ENCODE measurements at places on chromosomes 5 and 9.

- no peak for DNase-seq
These were observed 59.8 kb upstream of the RNU6ATAC start for GRCh38 chr9:134224127-134224526.

DNA sequence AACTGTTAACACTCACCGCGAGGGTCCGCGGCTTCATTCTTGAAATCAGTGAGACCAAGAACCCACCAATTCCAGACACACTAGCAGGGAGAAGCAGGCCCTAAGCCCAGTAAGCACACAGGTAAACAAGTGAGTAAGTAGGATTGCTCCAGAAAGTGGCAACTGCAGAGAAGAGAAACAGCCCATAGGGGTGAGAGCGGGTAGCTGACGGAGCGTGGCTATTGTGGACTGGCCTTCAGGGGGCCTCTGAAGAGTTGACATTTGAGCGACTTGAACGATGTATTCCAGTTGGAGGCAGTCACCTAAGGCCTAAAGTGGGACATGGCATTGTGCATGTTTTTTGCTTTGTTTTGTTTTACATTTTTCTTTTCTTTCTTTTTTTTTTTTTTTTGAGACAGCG lies 74.2 kb downstream of the TSPAN17 start:
- no peak for DNase-seq

- DNase-seq, result peak; percentile 65
These were observed 101.0 kb downstream of the TMEM232 start for GRCh38 chr5:110625376-110625999.

- DNase-seq, result no peak
These were observed 125.3 kb upstream of the DAPK1 start for GRCh38 chr9:87372356-87372851.

GRCh38 chr5:19531374-19531952 lies 456.5 kb downstream of the CDH18 start:
- DNase-seq, result no peak

GRCh38 chr9:86665416-86665815 lies 281.9 kb downstream of the GAS1 start:
- no peak for DNase-seq

DNA sequence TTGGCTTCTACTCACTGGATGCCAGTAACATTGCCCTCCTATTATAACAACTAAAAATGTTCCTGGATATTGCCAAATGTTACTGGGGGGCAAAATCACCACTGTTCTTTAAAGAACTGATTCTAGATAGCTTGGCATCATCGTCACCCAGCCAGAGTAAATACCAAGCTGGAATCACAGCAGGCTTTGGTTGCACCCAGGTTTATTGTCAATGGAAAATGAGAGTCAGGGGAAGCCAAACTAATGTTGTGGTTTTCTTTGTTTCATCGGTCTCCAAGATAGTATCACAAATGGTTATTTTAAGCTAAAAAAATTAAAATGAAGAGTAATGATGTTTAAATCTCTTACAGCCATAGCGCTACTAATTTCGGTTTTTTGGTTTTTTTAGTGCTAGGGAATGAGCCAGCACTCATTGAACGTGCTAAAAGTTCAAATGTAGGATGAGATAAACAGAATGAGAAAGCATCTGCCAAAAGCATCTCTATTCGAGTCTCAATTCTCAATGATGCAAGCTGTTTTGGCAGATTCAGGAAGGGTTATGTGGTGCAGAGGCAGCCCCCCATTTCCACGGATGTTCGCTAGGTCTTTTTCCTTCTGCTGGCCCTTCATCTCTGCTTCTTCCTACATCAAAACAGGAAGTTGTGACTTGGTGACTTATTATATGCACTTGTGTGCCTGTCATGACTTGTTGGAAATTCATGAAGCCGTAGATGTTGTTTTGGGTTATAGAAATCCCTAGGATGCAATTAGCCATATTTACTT lies 558.0 kb downstream of the EBF1 start:
- no peak for DNase-seq

GRCh38 chr5:79456890-79457583 lies 56.9 kb downstream of the HOMER1 start:
- DNase-seq, result no peak

GRCh38 chr5:178386336-178386931 lies 153.8 kb upstream of the PHYKPL start:
- no peak for DNase-seq

DNA sequence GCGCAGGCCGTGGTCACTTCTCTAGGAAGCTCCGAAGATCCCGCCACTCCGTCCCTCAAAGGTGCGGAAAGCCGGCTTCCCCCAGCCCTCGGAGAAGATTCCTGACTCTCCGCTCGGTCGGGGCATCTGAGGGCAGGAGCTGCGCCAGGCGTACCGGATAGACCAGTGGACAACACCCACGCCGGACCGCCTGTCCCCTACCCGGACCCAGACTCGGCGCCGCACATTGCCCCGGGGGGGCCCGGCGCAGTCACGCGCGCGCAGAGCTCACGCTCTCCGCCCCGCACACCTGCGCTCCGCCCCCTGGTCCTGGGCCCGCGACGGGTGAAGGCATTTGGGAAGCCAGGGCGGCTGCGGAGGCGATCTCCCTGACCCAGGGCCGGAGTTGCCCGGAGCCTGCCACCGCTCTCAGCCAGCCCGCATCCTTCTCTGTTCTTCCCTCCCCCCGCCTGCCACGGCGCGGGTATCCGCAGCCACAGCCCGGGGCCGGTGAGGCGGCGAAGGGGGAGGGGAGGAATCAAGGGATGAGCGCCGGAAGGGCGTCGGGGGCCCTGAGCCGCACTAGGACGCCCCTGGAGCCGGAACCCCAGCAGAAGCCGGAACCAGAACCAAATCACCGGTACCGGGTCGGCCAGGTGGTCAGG lies 448 bp downstream of the RELL2 start:
- DNase-seq, result peak; percentile 12

- DNase-seq, result no peak
These were observed 295.5 kb downstream of the PRR16 start for GRCh38 chr5:120759587-120759986.

DNA sequence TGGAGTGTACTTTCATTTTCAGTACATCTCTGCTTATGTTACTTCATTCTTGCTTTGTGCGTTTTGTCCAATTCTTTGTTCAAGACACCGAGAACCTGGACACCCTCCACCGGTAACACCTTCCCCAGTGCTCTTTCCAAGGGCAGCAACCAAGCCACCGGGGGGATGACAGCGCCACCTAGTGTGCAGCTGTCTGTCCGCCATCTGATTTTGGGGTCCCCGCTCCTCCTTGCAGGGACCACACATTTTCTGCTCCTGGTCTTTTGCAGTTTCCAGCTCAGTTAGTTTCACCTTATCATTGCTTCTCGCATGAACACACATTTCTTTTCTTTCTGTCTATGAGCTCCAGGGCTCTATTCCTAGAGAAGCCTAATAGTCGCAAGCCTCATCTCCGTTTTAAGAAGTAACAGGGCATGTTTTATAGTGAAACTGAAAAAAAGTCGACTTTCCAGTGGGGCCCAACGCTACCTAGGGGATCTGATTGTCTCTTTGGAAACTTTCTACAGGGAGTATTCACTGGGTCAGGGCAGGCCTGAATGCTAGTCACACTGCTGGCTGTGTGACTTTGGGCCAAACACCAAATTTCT lies 152.1 kb downstream of the FSTL4 start:
- peak; percentile 19 for DNase-seq

GRCh38 chr5:174482607-174483024 lies 241.8 kb upstream of the MSX2 start:
- DNase-seq, result no peak

GRCh38 chr5:91381774-91382359 lies 1.2 kb downstream of the ARRDC3 start:
- DNase-seq, result peak; percentile 77

DNA sequence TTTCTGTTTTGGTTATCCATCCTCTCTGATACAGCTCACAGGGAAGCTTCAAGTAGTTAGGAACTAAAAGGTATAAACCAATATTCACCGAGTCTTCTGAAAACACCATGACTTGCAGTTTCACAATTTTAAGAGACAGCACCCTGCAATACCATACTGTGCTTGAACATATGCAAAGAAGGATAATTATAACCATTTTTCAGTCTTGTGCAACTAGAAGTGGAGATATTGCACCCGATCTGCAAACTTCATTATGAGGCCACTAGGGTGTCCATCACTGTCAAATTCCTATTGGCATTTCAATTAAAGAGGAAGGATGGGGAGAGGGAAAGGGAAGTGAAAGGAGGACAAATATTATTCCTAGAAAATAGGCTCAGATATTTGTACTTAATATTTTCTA lies 32.4 kb upstream of the CEP120 start:
- DNase-seq, result peak; percentile 28

GRCh38 chr9:17930071-17930470 lies 351.2 kb downstream of the SH3GL2 start:
- DNase-seq, result no peak

DNA sequence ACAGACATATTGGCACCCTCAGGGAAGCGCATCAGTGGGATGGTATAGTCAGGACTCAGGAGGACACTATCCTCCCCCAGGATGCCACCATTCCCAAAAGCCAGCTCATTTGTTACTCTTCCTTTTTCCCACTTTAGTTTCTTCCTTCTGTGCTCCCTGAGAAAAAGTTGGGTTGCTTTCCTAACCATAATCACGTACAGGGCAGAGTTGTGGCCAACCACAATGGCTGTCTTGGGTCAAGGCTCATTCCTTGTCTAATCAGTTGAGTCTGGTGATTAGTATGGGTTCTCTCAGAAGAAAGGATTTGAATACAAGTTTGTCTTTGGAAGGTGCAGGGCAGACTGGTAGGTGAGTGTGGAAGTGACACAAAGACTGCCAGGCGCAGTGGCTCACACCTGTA lies 26.6 kb upstream of the ATP6V1G1 start:
- DNase-seq, result no peak

GRCh38 chr5:65774346-65774745 lies 52.3 kb downstream of the NLN start:
- DNase-seq, result no peak

DNA sequence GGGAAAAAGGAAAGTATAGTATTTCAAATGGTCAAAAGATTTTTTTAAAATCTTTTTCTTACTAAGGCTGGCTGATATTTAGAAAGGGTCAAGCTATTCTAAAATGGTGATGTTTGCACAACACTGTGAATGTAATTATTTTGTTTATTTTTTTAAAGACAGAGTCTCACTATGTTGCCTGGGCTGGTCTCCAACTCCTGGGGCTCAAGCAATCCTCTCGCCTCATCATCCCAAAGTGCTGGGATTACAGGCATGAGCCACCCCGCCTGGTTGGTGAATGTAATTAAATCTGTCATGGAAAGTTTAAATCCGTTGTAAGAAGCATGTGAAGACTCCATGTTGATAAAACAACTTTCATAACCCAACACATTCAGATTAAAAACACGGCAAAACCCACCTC lies 2.6 kb downstream of the UBTD2 start:
- DNase-seq, result no peak

DNA sequence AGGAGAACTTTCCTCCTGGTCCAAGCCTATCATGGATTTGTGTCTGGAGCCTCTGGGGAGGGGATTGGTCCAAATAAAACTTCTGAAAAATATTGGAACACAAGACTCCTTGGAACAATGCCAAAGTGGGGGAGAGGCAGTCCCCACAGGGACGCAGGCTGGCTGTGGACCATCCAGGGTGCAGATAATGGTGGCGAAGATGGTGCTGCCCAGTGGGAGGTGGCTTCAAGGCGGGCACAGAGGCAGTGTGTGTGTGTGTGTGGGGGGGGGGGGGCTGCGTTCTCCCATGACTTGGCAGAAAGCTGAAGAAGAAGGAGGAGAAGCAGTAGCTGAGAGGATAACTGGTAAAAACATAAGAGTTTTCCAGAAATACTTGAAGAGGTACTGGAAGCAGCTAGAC lies 186.4 kb downstream of the MELK start:
- DNase-seq, result no peak

- no peak for DNase-seq
These were observed 69.0 kb upstream of the MSX2 start for GRCh38 chr5:174655351-174655750.

- DNase-seq, result no peak
These were observed 68.2 kb downstream of the MELK start for GRCh38 chr9:36640771-36641381.

DNA sequence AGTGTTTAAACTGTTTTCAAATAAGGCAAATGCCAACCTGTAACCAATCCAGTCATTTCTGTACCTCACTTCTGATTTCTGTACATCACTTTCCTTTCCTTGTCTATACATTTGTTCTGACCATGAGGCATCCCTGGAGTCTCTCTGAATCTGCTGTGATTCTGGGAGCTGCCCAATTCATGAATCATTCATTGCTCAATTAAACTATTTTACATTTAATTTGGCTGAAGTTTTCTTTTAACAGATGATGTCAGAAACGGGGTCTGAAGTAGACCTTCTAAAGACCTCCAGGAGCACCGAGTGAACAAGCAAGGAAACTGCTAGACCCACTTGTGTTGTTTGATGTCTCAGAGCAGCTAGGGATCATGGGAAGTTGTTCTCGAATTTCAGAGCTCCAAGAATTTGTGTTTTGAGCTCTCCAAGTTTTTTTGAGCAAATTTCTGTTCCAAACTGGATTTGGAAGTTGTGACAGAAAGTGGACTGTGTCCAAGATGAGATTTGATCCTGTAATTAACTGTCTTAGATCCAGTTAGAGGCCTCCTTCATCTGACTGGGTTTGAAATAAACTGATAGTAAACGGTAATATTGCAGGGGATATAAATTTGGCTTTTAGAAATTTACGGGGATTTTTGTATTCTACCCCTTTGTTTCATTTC lies 490.8 kb upstream of the ST8SIA4 start:
- no peak for DNase-seq

DNA sequence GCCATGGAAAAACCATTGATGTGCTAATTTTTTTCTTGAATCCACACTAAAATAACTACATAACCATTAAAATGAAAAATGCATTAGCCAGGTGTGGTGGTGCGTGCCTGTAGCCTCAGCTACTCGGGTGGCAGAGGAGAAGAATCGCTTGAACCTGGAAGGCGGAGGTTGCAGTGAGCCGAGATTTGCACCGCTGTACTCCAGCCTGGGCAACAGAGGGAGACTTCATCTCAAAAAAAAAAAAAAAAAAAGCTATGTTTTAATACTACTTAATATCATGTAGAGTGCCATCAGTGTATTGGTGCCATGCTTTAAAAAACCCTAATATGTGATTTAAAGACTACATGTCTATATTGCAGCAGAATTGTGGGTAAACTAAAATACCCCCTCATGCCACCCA lies 58.9 kb downstream of the NDFIP1 start:
- DNase-seq, result no peak

GRCh38 chr5:180343831-180344695 lies 9.1 kb downstream of the GFPT2 start:
- DNase-seq, result no peak

GRCh38 chr9:99807276-99807852 lies 14.3 kb upstream of the NR4A3 start:
- DNase-seq, result peak; percentile 74

DNA sequence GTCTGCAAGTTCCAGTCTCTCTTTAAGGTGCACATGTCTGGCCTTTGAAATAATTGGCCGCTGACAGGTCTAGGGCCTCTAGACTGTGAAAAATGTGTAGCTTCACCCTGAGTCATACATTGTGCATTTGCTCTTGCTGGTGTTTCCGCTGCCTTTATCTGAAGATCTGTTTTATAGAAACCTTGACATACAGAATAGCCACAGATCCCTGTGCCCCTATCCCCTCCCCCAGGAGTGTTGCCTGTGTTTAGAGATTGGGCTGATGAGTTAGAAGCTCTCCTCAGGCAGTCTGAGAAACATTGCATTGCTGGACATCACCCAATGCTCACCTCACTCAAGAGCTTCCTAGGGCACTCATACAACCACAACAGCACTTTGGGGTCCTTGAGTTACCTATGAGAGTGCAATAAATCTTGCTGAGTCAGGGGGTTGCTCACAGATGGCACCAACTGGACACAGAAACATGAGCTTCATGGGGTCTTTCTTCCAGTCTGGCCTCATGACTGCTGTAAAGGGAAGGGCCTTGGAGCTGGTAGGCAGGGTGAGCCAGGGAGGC lies 3.8 kb upstream of the ZNF782 start:
- DNase-seq, result no peak

Measured in suppressor macrophage (primary cell).